ENCODE measurements at places on chromosomes 3 and 15.

DNA sequence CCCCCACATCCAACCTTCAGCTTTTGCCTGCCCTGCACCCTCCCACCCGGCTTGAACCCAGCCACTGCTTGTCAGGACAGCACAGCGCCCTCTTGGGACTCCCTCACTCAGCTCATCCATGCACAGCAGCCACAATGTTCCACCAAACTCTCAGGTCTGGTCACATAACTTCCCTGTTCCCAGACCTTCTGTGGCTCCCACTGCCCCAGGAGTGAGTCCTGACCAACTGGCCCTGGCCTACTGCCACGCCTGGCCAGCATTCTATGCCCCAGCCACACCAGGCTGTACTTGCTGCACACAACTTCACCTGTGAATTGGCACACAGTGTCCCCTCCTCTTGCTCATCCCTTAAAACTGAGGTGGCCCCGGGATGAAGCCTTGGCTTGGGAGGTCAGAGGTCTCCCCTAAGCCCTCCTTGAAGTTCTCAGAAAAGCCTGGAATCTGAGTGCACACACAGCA lies 21.0 kb downstream of the PLXNB1 start:
- no peak for DNase-seq

DNA sequence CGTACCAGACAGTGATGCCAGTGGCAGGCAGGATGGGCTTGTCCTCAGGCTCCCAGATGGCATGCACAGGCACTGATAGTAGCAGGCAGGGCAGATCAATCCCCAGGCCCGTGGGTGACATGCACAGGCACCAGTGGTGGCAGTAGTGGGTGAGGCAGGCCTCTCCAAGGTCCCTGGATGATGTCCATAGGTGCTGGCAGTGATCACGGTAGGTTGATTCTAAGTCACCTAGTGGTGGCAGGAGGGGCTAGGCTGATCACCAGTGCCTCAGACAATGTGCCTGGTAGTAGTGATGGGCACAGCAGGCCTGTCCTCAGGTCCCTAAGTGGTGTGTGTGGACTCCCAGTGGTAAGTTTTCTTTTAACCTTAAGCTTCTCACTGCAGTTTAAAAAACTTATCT lies 19.6 kb downstream of the CEP63 start:
- no peak for DNase-seq

DNA sequence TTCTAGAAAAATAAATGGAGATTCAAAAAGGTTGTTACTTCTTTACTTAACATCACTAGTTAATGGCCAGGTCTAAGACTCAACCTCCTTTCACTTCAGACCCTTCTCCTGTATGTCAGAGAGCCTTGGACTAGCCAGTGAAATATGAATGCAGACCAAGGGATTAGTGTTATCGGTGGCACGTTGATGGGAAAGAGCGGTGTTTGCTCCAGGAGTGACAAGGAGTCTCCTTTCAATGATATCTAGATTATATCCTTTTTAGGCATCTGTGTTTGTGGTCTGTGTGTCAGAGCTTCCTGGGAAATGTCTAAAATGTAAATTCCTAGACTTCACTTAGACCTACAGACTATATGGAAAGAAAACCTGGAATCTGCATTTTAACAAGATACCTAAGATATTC lies 658.0 kb upstream of the KCNMB2 start:
- DNase-seq, result no peak

DNA sequence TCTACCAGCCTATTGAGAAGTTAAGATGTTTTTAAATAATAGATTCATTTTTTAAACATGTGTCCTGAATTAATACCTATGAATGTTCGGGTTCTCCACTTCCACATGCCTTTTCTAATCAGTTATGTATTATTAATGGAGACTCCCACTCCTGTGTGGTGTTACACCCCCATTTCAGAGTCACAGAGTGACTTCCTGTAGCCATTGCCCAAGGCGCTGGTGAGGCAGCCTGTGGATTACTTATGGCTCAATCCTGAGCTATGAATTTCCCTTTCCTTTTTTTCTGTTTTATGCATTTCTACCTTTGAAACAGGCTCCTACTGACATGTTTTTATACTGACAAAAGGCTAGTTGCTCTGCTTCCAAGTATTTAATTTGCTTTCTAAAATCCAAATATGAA lies 162.3 kb downstream of the GABRG3 start:
- no peak for DNase-seq

DNA sequence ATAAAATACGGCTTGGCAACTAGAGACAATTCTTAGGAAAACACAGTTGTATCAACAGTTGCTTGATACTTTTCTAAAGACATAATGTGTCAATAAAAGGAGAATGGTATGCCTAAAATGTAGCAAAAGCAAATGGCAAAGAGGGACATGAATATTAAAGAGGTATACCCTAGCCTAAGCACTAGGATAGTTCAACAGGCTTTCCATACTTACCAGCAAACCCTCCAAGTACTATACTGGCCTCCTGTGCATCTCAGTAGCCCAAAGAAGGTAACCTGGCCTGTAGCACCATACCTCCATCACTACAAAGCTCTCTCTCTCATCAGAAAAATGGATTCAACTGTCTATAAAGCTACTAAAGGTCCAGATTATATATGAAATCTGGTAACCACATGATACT lies 7.5 kb downstream of the SETD2 start:
- DNase-seq, result no peak

GRCh38 chr3:158977497-158977896 lies 175.6 kb downstream of the MFSD1 start:
- no peak for DNase-seq

GRCh38 chr15:31561156-31561555 lies 234.5 kb downstream of the KLF13 start:
- DNase-seq, result no peak

- DNase-seq, result no peak
Observed at GRCh38 chr15:29094711-29095110, 174.9 kb downstream of the NSMCE3 start.

DNA sequence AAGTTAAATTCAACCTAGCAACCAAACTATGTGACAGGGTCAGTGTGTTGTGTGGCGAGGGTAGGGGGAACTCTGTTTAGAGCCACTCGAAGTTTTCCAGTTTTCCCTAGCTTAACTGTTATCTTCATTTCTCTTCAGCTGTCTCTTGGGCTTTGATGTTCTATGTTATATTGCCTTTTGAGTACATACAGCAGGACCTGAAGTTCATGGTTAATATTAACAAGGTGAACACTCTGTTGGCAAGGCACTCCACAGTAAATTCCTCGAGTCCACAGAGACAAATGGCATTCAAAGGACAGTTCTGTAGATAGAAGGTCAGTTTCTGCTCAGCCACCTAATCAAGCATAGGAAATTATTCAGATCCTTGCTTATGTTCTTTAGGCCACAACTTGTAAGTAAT lies 147.9 kb upstream of the DPH6 start:
- DNase-seq, result no peak

DNA sequence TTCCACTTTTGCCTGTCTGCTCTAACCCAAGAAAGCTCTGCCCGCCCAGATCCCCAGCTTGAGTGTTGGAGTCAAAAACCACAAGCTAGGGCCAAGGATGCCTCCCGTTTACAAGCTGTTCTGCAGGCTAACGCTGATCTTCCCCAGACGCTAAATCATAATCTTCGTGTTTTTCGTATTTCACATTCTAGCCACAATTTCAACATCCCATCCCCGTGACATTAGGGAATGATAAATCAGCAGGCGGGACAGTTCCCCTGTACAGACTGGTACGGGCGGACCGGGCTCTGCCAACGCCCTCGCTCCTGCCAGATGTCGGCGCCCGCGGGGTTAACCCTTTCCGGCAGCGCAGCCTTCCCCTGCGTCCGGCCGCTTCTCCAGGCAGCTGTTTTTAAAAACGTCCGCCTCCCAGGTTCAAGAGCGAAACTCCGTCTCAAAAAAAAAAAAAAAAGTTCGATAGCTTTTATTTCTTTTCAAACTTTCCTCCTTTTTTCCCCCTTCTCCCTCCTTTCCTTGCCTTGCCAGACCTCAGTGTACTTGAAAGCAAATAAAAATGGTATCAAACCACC lies 81.0 kb upstream of the BNC1 start:
- no peak for DNase-seq

DNA sequence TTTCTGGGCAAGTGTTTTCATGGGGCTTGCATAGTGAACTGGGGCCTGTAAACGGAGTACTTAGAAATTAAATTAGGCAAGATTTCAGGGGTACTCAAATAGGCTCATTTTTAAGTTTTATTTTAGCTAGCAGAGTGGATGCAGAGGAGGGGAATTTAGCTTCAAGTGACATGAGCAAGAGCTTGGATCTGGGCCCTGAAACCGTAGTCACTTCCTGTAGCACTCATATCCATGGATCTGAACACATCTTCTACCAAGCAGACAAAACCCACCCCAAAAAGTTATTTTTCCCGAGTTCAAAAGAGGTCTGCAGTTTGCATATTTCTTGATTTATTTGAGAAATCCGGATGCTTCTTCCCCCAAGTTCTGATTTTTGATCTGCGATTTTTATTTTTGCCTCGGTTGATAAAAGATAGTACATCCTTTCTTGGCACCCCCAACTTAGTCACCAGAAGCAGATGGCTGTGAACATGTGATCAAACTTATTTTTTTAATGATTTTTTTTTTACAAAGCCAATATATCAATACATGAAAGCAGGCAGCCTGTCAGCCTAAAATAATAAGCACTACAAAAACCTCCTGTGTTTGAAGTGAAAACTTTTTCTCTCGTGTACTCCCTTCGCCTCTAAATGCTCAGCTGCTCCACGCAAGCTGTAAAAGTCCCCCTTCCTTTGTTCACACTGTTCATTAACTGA lies 36.6 kb upstream of the STT3B start:
- DNase-seq, result no peak

- no peak for DNase-seq
Observed at GRCh38 chr3:149647812-149648211, 10.0 kb downstream of the WWTR1 start.

- DNase-seq, result no peak
Observed at GRCh38 chr15:98455904-98456303, 192.4 kb upstream of the IGF1R start.

DNA sequence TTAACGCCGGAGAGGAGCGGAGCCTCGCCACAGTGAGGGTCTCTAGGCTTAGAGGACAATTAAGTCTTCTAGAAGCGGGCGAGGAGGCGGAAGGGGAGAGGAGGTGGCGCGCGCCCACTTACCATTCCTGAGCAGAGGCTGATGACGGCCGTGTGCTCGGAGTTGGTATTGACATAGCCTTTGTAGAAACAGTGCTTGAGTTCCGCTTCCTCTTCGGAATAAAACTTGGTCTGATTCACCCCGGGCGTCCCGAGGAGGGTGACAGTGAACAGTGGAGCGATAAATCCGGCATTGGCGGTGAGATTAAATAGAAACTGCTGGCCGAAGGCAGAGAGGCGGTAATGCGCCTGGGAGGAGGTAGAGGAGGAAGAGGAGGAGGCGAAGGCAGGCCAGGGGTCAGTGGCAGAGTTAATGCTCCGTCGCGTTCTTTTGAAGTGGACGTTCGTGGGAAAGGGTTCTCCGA lies 1.3 kb downstream of the ADAMTS9 start:
- no peak for DNase-seq

- no peak for DNase-seq
Observed at GRCh38 chr3:188915127-188915526, 256.6 kb upstream of the TPRG1 start.

- DNase-seq, result no peak
Observed at GRCh38 chr3:140068494-140069017, 133.6 kb downstream of the CLSTN2 start.

DNA sequence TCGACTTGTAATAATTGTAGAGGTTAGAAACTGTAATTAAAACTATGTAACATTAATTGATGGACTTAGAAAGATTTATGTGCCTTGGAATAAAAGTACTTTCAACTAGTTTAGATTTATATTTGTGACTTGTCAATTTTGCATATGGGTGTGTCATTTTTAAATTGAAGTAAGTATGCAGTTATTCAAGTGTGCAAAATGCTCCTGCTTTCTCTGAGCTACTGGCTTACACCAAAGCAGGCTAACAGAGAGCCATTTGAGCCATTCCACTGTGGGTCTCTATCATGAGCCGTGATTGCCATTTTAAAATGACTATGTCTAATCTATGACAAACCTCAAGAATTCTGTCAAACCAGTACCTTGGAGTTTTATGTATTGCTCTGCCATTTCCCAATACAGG lies 345.0 kb upstream of the MDFIC2 start:
- DNase-seq, result no peak

DNA sequence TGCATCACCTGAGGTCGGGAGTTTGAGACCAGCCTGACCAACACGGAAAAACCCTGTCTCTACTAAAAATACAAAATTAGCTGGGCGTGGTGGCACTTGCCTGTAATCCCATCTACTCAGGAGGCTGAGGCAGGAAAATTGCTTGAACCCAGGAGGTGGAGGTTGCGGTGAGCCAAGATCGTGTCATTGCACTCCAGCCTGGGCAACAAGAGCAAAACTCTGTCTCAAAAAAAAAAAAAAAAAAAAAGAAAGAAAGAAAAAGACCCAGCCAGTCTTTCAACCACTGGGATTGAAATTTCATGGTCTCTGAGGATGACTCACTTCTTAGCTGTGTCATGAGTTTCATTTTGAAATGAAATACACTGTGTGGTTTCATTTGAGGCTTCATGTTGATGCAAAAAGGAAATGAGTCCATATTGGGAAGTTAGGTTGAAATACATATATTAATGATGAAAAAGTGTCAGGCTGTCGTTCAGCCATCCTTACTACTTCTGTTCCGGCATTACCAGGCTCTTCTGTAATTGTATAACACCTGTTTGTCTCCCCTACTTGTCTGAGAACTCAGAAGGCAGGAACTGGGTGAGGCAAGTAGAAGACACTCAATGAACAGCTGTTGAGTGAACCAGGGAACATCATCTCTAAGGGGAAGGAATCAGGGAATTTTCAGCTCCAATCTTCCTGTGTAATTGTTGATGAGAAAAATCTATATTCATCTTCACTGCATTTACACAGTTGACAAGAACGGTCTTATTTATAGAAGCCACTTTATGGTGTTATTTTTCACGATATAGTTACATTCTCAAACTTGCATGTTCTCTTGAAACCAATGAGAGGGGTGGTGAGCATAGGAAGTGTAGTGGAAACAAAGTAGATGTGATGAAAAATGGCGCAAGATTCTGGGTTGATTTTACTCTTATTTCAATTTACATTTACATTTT lies 87.4 kb downstream of the NFKBIZ start:
- no peak for DNase-seq

- DNase-seq, result no peak
Observed at GRCh38 chr15:43081283-43081682, 24.6 kb downstream of the UBR1 start.

- no peak for DNase-seq
Observed at GRCh38 chr3:112785321-112786001, 61.2 kb downstream of the CD200R1L start.

- DNase-seq, result no peak
Observed at GRCh38 chr15:60871731-60872130, 357.4 kb downstream of the RORA start.

GRCh38 chr15:85403745-85404144 lies 23.3 kb downstream of the AKAP13 start:
- no peak for DNase-seq

GRCh38 chr15:66864871-66865281 lies 162.8 kb downstream of the SMAD6 start:
- DNase-seq, result no peak

- DNase-seq, result no peak
Observed at GRCh38 chr3:30914696-30915095, 20.2 kb upstream of the GADL1 start.

DNA sequence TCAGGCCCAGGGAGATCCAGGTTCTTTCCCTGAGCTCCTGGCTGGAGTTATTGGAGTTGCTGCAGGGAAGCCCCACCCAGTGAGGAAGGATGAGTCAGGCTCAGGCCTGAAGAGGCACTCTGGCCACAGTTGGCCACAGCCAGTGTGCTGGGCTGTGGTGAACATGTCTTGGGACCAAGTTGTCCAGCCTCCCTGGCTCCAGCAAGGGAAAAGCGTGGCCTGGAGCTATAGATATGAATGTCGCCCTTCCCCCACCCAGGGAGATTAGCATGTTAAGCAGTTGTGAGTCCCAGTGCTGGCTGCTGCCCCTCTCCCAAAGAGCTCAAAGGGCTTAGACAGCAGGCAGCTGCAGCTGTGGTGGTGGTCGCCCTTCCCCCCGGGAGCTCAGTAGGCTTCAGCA lies 963.2 kb downstream of the ROBO2 start:
- no peak for DNase-seq

Measured in activated CD4-positive, CD25-positive, alpha-beta regulatory T cell treated with anti-CD3 and anti-CD28 coated beads, Interleukin-2, amount 50 U/mL, for 16 hours (primary cell).